Chondrocyte (in vitro differentiated cells): ENCODE measurements at places on chromosomes 2 and 18.
A peak's percentile ranks its signal among the peaks of the same experiment; 100 is the strongest.

GRCh38 chr2:48341551-48342133, 188.3 kb upstream of the STON1 start:
- DNase-seq, result no peak

DNA sequence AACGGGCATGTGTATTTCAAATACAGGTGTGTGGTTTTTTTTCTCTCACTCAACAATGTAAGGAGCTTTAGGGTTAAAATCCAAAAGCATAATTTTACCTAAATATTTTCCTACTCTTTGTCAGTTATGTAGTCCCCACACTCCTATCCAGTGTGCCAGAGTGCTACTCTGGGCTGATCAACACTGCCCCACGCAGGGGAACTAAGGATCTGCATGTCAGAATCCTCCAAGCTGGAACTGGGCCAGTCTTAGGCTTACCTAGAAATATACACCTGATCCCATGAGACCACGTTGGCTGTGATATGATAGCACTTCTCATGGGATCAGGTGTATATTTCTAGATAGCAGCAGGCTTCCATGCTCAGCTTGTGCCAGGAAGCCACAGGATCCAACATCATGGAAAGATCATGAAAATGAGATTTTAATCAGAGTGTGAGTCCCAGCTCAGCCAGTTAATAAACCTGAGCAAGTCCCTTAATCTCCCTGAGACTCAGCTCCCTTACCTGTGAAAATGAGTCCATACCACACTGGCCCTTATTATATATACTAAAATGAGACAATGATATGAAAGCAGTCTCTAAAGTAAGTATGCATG, 29.7 kb downstream of the CCDC141 start:
- no peak for DNase-seq

DNA sequence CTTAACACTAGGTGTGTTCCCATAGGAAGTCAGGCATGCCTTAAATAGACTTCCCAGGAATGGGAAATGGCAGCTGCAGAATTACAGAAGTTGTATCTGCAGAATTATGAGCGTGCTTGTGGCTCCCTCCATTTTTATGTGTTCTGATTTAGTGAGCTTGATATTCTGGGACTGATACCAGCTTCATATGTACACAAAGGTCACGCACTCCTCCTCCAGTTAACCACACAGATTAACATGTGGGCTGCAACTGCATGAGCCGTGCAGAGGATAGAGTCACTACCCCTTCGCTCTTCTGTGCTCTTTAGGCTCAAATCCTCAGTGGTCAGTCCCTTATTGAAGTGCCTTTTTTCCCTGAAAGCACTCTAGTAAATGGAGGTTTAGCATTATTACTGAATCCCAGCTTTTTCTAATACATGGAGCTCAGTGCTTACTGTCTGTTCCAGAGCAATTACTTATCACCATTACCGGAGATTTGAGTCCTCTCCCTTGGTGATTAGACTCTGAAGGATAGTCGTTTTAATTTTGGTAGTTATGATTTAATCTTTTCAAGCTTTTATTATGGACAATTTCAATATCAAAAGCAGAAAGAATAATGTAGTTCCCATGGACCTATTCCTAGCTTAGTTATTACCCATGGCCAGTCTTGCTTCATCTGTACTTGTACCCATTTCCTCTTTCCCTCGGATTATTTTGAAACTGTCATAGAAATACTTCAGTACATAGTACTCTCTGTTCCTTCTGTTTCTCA, 238.3 kb downstream of the PRKCE start:
- DNase-seq, result no peak

- DNase-seq, result no peak
These were observed 332.4 kb downstream of the GULP1 start for GRCh38 chr2:188623995-188624643.

GRCh38 chr2:183592271-183592670, 468.0 kb downstream of the NUP35 start:
- no peak for DNase-seq

DNA sequence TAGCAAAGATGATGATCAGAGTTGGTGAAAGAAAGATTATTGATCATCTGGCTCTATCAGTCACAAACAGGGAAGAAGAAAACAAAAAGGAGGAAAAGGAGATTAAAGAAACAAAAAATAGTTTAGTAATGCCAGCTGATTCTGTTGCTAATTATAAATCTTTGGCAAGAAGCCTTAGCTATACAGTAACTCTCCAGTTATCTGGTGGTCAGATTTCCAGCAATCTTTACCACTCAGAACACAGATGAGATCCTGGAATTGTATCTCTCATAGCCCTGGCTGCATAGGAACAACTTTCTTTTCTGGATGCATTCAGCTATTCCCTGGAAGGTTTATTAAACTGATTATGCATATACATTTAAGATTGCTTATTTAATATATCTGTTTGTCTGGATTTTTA, 256.8 kb upstream of the ZEB2 start:
- no peak for DNase-seq

- DNase-seq, result no peak
These were observed 83.8 kb upstream of the RIOK3 start for GRCh38 chr18:23369266-23369665.

- peak; percentile 90 for DNase-seq
These were observed 2.3 kb downstream of the EGR4 start for GRCh38 chr2:73291093-73291460.

DNA sequence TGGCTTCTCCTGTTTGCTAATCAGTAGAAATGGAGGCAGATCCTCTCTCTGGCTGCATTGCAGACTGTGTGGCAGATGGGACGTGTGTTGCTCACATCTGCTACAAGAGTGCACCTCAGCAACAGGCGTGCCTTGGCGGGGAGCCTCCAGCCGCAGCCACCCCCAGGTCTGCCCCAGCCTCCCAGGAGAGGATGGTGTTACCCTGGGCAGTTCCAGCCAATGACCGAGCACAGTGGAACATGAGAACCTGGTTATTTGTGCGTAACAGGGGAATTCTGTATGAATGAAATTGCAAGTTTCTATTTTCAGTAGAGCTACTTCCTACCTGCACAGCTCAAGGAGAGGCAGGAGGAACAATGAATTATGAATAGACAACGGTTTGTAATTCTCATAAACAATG, 130.6 kb upstream of the CBLN2 start:
- DNase-seq, result no peak

DNA sequence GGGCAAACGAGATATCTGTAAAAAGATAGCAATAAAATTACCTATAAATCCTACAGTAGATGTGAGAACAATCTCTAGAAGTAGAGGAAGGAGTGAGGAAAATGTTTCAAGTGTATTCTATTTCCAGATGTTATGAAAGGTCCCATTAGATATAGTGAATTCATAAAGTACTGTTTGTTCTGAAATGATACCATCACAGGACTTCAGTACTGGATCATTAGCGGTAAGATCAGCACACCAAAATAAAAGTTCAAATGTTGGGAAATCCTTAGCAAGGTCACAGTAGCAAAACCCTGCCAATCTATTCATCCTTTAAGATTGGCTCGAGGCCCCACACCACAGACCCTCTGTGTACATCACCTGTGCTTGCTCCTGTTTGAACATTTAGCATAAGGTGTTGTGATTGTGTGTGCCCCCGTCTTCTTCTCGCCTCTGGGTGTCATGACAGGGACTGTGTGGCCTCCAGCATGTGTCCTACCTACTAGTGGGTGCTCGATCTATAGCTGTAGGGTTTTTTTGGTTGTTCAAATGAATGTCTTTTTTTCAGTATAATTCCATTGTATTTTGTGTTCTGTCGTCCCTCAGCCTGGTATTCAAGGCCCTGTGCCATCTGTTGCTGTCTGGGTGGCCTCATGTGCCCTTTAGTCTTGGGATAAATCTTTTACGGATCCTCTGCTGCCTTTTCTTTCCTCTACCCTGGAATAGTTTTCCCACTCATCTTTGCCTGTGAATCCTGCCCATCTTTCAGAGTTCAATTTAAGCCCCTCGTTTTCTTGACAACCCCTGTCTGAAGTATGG, 9.1 kb downstream of the MFSD6 start:
- no peak for DNase-seq

DNA sequence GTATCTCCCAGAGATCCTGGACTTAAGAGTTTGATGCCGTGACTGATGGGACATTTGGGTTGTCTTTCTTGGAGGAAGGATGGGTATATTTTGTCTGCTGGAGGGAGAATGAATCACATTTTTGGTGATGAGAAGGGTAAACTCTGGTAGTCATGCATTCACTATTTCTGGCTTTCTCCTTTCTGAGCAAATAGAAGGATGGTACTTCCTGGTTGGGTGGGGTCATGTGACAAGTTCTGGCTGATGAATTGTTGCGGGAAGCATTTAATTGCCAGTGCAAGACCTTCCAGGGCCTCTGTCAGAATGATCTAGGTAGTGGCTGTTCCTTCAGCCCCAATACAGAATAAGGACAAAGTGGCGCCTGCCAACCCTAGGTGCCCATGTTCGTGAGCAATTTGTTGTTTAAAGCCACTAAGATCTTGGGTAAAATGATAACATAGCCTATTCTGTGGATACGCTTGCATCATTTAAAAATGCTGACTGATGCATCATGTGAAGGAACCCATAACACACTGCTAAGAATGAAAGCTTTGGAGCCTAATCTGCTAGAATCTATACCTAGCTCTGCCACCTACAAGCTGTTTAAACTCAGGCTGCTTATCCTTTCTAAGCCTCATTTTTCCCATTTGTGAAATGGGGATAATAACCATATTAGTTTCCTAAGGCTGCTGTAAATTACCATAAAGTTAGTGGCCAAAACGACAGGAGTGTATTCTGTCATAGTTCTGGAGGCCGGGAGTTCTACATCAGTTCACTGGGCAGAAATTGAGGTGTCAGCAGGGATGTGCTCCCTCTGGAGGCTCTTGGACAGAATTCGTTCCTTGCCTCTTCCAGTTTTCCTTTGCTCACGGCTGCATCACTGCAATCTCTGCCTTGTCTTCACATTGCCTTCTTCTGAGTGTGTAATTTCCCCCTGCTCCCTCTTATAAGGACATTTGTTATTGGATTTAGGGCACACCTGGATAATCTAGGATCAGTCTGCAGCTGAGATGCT, 281.3 kb downstream of the AGPS start:
- no peak for DNase-seq

DNA sequence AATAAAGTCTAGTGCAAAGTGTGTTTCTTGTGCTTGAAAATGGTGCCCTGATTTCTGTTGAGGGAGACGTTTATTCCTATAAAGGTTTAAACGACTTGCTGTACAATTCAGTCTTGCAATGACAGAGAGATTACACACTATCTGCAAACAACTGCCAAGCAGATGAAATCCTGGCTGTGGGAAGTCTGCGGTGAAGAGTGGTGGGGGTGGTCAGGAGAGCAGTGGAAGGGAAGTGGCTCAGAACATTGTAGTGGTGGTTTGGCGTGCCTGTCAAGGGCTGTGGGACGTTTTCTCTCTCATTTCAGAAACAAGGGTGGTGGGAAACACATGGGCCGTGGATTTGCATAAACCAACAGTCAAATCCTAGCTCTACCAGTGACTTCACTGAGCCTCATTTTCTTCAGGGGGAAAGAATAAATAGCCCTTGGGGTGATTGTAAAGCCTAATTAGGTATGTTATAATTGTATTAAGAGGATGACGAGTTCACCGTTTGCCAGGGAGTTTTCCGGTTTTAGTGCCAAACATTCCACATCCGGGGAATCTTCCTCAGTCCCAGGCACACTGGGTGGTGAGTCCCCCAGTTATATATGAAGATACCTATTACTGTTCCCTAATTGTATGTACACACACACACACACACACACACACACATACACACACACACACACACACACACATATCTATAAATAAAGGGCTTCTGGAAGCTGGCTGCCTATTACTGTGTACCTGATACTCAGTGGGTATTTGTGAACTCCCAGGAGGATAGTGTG, 115.0 kb downstream of the SPTBN1 start:
- no peak for DNase-seq

GRCh38 chr18:45423659-45424058, 191.6 kb upstream of the SLC14A2 start:
- no peak for DNase-seq

DNA sequence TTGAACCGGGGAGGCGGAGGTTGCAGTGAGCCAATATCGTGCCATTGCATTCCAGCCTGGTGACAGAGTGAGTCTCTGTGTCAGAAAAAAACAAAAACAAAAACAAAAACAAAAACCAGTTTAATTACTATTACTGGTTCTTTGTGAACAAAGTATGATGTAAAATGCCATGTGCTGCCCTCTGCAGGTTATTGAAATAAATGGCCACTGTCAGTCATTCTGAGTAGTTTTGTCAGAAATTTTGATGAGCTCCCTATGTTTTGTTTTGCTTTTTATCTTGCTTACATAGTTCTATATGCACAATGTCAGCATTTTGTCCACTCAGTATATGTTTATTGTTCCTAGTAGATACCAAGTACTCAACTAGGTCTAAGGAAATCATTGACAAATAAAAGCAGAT, 423.6 kb upstream of the CHST9 start:
- no peak for DNase-seq

- no peak for DNase-seq
These were observed 234.0 kb upstream of the RAB12 start for GRCh38 chr18:8375249-8375648.

DNA sequence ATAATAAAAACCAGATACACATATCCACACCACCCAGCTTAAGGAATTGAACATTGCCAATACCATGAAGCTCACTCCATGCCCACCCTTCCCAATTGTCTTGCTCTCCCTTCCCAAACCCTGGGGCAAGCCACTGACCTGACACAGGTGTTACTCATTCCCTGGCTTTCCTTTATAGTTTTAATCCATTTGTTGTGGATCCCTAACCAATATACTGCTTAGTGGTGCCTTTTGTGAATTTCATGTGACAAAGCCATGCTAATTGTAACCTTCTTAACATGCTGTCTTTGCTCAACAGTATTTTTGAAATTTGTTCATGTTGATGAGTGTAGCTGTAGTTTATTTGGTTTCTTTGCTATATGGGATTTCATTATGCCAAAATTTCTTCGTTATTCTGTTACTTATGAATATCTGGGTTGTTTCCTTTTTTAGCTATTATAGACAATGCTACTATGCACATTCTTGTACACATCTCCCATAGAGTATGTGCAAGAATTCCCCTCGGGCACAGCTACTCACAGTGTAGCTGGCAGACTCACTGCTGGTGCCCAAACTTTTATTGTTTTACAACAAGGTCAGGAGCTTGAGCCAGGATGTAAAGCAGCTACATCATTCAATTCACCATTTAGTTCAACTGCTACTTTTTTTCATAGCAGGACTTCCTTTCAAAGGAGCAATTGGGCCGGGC, 90.8 kb upstream of the ATL2 start:
- DNase-seq, result no peak

GRCh38 chr2:107582487-107582886, 244.2 kb upstream of the RGPD4 start:
- DNase-seq, result no peak

DNA sequence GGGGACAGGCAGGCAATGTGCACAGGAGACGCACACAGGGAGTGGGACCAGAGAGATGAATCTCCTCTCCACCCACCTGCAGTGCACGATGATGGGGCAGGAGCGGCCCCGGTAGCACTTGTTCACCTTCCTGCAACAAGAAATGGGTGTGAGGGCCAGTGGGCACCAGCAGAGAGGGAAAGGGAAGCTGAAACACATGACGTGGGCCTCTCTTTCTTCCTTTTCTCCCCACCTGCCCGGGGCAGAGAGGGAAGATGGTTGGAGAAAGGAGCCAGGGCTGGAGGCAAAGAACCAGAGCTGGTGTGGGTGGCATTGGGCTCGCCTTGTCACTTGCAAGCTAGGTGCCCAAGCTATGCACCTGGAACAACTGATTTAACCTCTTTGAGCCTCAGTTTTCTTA, 12.2 kb downstream of the DNAJB2 start:
- DNase-seq, result peak; percentile 56
